ENCODE measurements at places on chromosomes 1 and 21.
A peak's percentile ranks its signal among the peaks of the same experiment; 100 is the strongest.

DNA sequence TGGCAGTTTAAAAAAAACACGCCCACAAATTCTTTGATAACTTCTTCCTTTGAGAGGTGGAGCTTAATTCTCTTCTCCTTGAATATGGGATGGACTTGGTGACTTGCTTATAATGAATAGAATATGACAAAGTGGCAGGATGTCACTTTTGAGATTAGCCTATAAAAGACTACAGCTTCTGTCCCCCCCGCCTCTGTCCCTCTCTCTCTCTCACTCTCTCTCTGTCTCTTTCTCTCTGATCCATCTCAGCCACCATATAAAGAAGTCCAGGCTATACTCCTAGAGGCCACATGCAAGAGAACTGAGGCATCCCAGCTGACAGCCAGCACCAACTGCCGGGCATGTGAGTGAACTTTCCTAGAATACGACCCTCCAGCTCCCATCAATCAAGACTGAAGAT is 7.7 kb upstream of the DMBX1 start:
- DNase-seq: no peak

- DNase-seq: no peak
These were observed 202.4 kb upstream of the L1TD1 start for GRCh38 chr1:61992257-61992656.

DNA sequence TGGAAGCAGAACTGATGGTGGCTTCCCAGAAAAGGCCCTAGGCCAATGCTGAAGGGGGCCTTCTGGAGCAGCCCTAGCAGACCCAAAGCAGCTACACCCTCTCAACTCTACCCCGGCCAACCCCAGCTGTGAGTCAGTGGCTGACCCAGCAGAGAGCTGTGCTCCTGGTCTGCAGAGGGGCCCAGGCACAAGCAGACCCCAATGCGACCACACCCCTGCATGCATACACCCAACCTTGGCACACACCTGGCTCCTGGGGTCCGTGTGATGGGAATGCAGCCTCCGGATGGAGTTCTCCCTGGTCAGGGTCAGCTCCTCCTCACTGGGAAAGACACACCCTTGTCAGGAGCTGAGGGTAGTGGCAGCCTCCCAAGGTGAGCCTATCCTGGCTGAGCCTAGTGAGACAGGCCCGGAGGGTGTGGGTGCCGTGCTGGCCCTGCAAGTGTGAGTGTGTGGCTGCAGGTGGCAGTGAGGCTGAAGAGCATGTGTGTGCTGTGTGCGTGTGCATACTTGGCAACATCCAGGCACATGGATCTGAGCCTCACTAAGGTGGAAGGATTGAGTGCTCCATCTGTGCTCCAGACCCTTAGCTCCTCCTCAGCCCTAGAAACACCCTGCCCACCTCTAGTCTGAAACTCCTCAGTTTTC is 3.9 kb upstream of the ARHGAP30 start:
- no peak for DNase-seq

DNA sequence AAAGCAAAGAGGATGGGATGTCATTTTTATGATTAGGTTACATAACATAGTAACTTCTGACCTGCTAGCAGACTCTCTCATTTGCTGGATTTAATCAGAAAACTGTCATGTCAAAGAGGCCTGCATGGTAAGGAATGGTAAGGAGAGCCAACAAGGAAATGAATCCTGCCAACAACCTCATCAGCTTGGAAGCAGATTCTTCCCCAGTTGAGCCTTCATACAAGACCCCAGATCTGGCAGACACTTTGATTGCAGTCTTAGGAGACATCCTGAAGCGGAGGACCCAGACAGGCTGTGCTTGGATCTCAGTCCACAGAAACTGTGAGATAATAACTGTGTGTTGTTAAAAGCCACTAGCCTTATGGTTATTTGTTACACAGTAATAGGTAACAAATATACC is 27.6 kb upstream of the MARK1 start:
- DNase-seq: no peak

DNA sequence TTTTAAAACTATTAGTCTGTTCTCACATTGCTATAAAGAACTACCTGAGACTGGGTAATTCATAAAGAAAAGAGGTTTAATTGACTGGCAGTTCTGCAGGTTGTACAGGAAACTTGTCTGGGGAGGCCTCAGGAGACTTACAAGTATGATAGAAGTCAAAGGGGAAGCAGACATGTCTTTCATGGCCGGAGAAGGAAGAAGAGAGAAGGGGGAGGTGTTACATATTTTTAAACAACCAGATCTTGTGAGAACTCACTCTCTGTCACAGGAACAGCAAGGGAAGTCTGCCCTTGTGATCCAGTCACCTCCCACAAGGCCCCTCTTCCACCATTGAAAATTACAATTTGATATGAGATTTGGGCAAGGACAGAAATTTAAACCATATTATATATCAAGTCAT is 55.9 kb downstream of the CLIC4 start:
- no peak for DNase-seq

GRCh38 chr1:66996018-66996682 is 57.8 kb downstream of the SLC35D1 start:
- peak; percentile 28 for DNase-seq

- no peak for DNase-seq
These were observed 37.7 kb upstream of the ARHGAP29 start for GRCh38 chr1:94275083-94275482.

- DNase-seq: no peak
These were observed 21.8 kb downstream of the ATPAF1 start for GRCh38 chr1:46646331-46646730.

GRCh38 chr21:41832596-41833496 is 46.3 kb downstream of the PRDM15 start:
- no peak for DNase-seq

GRCh38 chr21:20486303-20486702 is 511.9 kb upstream of the NCAM2 start:
- no peak for DNase-seq

GRCh38 chr1:150237746-150238145 is 1.8 kb upstream of the ANP32E start:
- DNase-seq: no peak

- no peak for DNase-seq
These were observed 13.1 kb downstream of the KCND3 start for GRCh38 chr1:111976332-111976731.

DNA sequence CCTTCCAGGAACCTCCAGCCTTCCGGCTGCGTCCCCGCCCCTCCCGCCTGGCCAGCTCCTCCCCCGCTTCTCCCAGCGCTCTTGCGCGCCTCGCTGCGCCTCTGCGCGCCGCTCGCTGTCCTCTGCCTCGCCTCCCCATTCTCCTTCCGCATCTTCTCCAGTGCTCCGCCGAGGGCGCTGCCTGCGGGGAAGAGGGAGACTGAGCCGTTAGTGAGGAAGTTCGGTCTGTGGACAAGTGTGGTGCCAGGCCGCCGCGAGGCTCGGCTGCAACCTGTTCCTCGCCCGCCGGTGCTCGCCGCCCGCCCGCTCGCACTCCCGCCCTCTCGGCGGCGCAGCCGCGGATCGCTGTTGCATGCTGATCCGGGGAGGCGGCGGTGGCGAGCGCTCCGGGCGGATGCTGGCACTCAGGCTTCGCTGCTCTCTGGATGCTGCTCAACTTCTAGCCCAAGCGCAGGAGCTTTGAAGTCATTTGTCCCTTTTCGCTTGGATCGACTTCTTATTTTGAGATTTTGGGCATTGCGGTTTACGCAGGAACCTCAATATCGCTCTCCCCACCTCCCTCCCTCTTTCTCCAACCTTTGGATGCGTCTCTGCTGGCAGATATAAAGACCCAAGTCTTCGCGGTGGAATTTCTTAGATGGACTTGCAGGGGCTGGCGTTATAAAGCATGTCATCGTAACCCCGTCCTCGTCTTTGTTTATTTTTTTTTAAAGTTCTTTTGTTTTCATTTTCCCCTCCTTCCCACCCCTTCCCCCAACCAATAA is 614 bp upstream of the CACNA1E start:
- no peak for DNase-seq

DNA sequence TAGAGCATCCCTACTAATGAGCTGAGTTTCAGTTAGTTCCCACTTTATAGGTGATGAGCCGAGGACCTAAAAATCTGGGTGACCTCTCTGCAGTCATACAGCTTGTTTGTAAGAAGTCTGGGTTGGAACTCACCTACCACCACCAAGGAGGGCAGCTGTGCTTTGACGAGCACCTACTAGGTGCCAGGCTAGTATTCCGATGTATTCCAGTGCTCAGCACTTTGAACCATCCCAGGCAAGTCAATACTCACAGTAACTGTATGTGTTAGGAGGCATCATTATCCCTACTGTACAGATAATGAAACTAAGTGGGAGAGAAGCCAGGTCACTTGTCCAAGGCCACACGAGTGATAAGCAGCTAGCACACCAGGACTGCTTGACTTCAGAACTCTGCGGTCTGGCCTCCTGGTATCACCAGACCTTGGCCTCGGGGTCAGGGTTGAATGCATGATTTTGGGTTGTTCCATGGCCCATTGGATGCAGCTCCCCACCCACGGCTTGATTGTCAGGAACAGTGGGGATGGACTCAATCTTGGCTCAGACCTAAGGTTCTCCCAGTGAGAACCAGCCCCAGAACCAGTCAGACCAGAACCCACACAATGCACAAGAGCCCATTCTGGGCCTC is 20.7 kb downstream of the ECE1 start:
- DNase-seq: no peak

- DNase-seq: no peak
These were observed 10.0 kb upstream of the MORC3 start for GRCh38 chr21:36310016-36310415.

- no peak for DNase-seq
These were observed 57.7 kb upstream of the DPT start for GRCh38 chr1:168786476-168787330.

GRCh38 chr1:212600980-212601379 is 7.6 kb upstream of the ATF3 start:
- DNase-seq: no peak

- no peak for DNase-seq
These were observed 56.7 kb downstream of the HSF2BP start for GRCh38 chr21:43602266-43603232.

DNA sequence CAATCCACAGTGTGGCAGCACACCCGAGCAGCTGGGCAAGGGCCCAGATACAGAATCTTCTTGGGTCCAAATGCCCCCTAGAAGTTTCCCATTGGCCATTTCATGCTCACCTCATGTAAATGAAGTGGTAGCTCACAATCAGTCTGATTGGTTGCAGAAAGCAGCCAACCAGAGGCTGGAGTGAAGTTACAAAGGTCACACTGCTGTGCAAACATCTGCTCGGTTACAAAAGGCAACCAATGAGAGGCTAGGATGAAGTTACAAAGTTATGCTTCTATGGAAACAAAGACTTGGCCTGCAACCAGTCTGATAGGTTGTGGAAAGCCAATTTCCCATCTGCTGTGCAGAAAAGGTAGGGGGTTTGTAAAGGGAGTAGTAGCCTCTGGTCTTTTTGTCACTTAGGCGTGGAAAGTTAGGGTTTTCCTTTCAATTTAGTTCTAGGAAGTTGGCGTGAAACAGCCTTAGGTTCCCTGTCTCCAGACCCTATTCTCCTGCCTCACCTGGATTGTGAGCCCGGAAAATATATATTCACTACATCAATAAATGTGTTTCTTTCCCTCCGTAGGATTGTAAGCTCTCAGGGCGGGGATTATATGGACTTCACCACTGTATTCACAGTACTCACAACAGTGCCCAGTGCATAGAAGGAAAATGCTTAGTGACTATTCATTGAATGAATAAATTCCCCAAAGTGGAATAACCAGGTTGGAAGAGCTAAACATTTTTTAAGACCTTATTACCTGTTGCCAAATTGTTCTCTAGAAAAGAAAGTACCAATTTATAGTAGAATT is 91.9 kb downstream of the URB2 start:
- DNase-seq: no peak

DNA sequence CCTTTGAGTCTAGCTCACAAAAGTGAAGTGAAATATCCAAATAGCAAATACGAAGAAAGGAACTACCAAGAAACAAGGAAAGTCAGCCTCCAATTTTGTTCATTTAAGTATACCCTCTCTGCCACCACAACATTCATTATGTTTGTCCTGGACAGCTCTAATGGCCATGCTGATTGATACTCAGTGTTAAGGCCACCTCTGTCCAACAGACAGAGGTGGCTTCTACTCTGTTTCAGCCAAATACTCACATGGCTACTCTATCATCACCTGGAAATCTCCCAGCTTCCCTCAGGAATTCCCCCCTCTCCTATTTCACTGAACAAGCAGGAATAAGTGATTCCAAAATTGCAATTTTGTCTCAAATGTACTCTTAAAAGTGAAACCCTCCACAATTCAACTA is 10.7 kb downstream of the APP start:
- no peak for DNase-seq

DNA sequence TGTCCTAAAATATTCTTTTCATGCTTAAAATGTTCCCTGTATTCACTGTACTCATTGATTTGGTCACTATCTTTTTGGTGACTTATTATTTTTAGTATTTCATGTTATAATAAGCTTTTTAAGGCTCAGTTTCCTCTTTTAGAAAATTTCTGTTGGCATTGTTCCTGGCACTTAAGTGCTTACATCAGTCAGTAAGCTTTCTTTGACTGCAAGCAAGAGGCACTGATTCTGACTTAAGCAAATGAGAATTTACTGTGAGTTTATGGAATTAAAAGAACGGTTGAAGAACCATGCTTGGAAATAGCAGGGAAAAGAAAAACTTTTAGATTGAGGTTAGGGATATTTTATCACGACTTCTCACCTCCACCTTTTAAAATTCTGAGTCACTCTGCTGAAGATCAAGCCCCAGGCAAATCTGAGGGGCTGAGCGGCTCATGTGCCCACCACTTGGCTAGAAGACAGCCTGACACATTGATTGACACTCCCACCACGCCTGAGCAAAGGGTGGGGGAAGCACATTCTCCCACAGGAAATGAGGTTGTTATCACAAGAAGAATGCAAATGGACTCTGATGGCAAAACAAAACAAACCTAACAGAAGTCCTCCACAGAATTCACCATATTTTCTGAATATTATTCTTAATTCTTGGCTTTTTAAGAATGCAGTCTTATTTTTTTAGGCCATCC is 102.8 kb downstream of the KCTD3 start:
- no peak for DNase-seq

DNA sequence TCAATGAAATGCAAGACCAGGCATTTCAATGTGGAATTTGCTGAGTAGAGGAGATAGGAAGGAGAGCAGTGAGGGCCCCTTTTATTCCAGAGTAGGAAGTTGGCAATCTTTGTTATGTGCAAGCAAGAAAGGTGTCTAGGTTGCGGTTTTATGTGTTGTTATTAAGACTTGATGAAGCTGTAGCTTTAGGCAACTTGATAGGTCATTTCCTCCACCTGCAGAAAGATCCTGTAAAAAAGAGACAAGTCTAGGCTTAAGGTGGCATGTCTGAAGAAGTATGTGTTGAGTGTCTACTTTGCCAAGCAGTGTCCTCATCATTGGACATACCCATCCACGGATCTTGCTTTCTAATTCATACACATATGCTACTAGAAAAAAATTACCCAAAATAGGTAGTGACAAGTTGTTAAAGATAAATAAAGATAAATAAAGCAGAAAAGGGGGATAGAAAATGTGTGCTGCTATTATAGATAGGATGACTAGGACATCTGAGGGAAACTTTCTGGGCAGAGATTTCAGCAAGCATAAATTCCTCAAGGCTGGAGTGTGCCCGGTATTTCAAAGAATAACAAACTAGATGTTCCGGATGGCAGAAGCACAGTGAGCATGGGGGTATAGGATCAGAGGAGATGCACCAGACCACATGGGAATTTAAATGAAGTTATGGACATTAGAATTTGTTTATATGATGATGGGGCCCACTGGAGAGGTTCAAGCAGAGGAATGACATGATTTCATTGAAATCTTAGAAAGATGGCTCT is 335.0 kb downstream of the TGFB2 start:
- no peak for DNase-seq

GRCh38 chr1:211598514-211598913 is 19.6 kb upstream of the SLC30A1 start:
- DNase-seq: no peak

- no peak for DNase-seq
These were observed at the start of gene SFN for GRCh38 chr1:26862781-26863684. SFN (plus strand) TSS chr1:26863149; CDS start chr1:26863213, 64 bp downstream.

Measured in stimulated activated CD8-positive, alpha-beta memory T cell treated with anti-CD3 and anti-CD28 coated beads, Interleukin-12 subunit alpha, Interleukin-12 subunit beta, amount 100 ng/mL, for 1 hour (primary cell).